ENCODE measurements at places on chromosomes 7 and 10.

GRCh38 chr10:88330174-88330573 lies 252.9 kb downstream of the RNLS start:
- DNase-seq = no peak

GRCh38 chr10:71447676-71448075 lies 51.0 kb downstream of the CDH23 start:
- no peak for DNase-seq

GRCh38 chr7:98423043-98423442 lies 22.2 kb upstream of the BAIAP2L1 start:
- DNase-seq = no peak

GRCh38 chr7:83468251-83468739 lies 180.6 kb downstream of the SEMA3E start:
- no peak for DNase-seq

- no peak for DNase-seq
These were observed 654.5 kb upstream of the COBL start for GRCh38 chr7:51970961-51971665.

DNA sequence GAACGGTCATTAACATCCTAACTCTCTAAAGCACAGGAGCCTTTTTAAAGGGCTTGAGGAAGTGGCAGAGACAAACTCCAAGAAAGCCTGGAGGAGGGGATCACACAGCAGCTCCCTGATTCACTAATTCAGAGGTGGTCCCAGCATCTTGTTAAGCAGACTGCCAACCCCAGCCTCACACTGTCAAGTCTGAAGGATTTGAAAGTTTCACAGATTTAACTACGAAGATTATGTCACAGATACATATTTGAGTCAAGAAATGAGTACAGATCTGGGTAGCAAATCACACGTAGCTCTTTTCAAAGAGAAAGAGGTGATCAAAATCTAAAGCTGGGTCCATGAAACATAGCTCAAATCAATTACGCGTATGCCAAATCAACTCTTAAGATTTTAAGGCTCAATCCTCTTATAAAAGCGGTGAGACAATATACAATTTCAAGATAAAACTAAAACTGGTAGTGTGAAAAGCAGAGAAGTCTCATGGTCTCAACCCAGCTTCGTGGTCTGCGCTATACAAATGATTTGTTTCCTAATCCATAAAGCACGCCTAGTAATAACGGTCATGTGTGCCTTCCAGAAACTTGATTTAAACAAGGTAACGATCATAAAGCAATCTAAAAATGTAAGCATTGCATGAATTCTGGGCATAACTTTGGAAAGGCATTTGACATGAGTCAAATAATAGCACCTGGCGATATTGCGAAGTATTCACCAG lies 229.9 kb upstream of the MKLN1 start:
- no peak for DNase-seq

DNA sequence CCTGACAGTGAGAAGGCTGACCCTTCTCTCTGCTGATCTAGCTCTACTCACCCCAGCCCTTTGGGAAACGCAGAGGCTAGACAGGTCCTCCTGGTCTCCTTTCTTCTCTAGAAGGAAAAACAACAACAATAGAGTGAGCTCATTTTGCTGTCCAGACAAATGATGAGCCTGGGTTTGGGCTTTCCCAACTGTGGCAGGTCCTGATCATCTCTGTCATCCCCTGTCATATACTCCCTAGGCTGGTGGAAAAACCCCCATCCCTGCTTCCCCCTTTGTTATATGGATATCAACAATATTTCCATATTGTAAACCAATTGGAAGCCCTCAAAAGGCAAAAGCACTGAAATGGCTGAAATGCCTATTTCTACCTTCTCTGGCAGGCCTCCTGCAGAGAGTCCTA lies 9.2 kb upstream of the DDIT4 start:
- DNase-seq = no peak

DNA sequence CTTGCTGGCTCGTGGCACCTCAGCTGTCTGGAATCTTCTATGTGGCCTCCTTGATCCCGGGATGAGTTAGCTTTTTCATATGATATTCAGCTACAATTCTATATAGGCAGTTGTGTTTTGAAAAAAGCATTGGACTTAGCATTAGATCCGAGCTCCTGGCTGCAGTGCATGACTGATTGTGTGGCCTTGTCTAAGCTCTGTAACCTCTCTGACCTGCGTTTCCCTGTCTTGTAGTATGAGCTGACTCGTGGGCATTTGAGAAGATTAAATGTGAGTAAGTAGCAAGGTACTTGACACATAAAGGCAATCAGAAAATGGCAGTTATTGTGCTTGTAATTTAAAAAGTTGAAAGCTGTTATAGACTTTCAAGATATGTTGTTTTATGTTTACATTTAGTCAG lies 85.9 kb downstream of the CCNY start:
- no peak for DNase-seq

DNA sequence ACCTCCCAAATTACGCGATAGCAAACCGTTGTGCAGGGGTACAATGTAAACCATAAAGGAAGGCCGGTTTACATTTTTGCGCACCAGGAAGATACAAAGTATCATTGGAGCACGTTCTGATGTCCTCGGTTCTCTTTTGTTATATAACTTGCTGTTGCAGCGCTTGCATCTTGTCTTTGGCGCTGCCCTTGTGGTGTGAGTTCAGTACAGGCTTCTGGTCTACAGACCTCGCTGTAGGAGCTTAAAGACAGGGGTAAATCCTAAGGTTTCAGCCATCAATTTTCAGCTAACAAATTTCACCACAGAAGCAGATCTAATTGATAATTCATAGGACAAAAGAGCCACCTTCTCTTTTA lies 1.5 kb upstream of the MKX start:
- no peak for DNase-seq

DNA sequence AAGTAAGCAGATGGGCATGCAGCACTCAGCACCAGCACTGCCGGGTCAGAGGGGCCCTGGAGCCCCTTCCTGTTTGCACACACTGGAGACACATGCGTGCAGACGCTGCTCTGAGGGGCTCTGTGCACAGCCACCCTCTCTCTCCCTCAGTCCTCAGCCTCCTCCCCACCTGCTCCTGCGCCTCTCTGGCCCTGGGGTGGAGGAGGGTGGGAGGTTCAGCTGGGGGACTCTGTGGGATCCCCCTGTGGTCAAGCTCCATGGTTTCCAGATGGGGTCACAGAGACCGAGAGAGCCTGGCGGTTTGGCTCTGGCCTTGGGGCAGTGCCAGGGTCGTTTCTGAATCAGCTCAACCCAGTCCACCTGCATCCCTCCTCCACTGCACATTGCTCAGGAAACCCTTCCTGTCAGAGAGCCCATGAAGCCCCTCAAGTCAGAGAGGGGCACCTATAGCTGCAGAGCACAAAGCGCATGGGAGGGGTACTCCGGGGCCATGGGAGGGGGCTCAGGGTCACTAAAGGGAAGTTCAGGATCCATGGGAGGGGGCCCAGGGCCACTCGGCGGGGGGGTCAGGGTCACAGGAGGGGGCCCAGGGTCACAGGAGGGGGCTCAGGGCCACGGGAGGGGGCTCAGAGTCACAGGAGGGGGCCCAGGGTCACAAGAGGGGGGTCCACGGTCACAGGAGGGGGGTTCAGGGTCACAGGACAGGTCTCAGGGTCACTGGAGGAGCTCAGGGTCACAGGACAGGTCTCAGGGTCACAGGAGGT lies 161.7 kb downstream of the ADARB2 start:
- DNase-seq = no peak

- DNase-seq = no peak
These were observed 141.5 kb downstream of the LRRN3 start for GRCh38 chr7:111232249-111233084.

GRCh38 chr7:16846601-16847165 lies 35.1 kb downstream of the AGR3 start:
- DNase-seq = no peak
